ENCODE measurements at places on chromosomes 2 and 18. TPM values are rescaled to one million over a fixed set of nuclear protein-coding genes. Genes with fewer than 3 reads are reported as not detected.

DNA sequence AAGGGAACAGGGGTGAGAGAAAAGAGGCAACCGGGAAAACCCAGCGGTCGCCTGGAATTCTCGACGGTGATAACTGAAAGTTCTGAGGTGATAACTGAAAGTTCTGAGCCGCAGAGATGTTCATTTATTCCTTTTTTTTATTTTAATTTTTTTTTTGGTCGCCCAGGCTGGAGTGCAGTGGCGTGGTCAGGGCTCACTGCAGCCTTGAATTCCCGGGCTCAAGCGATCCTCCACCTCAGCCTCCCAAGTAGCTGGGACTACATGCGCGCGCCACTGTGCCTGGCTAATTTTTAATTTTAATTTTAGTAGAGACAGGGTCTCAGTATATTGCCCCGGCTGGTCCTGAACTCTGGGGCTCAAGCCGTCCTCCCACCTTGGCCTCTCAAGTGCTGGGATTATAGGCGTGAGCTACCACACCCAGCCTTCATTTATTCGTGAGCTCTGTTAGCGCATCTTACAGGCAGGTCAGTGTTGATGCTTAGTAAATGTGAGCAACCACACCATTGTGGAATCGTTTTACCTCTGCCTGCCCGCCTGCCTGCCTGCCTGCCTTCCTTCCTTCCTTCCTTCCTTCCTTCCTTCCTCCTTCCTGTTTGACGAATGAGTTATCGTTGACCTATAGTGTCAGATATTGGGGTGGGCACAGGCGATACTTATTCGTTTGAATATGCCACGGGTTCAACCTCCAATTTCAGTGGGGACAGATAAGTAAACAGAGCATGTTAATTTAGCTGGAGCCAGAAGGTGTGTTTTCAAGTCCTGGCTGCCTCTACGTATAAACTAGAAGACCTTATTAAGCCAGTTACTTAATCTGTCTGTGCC is 557 bp upstream of the E2F6 start:
- no peak for DNase-seq

- DNase-seq: no peak
Observed at GRCh38 chr2:213015387-213016165, 135.8 kb downstream of the IKZF2 start.

GRCh38 chr18:39513186-39513585 is 1947.6 kb upstream of the CELF4 start:
- DNase-seq: no peak

DNA sequence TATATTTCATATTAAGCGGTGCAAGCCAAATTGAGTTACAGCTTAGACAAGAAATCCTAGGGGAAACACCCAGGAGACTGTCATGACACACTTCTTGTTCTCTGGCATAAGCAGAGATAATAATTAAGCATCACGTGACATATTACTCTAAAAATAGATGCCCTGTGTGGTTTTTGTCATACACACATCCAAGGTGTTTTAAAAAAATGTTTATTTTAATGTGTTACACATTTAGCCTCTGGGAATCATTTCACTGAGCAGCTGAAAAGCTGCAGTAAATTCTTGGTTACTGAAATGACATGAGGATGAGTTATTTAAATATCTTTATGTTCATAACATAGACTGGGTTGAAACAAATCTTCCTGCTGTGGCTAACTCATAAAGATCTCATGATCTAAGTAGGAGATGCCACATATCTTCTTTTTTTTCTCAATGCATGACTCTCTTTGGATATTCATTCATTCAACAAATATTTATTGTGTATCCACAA is 38.0 kb upstream of the ERMN start:
- no peak for DNase-seq

The TMEM178A gene
- total RNA-seq: not detected

DNA sequence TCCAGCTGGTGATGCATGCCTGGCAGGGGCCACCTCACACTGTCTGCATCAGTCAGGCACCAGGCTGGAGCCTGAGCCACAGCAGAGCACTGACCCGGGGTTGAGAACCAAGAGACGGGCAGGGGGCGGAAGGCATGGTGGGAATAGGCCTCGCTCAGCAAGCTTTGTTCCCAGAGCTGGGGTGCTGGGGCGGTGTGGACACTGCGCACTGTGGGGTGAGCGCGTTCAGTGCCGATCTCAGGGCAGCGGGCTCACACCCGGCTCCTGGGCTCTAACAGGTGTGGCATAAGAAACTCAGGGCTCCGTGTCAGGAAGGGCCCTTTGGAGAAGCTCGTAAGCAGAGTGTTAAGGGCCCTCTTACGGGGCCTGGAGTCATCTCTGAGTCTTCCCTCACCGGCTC is 15.7 kb downstream of the SH3RF3 start:
- no peak for DNase-seq

- DNase-seq: no peak
Observed at GRCh38 chr2:124163840-124164239, 138.8 kb downstream of the CNTNAP5 start.

All from HT1080 (cell line).